ENCODE measurements at places on chromosomes 5 and 9.

- DNase-seq: no peak
Measured at GRCh38 chr9:120787933-120788332, 5.3 kb downstream of the FBXW2 start.

DNA sequence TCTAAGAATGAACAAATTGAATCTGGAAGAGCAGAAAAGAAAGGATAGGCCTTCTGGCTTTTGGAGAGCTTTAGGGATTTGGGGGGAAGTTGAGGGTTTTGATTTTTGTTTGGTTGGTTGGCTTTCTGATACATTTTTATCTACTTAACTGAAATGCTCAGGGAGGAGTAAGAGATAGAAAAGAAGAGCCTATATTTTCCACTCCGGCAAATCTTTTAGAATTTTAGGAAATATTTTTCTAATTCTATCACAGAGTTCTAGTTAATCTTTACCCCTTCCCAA lies 25.8 kb upstream of the FST start:
- DNase-seq: no peak

DNA sequence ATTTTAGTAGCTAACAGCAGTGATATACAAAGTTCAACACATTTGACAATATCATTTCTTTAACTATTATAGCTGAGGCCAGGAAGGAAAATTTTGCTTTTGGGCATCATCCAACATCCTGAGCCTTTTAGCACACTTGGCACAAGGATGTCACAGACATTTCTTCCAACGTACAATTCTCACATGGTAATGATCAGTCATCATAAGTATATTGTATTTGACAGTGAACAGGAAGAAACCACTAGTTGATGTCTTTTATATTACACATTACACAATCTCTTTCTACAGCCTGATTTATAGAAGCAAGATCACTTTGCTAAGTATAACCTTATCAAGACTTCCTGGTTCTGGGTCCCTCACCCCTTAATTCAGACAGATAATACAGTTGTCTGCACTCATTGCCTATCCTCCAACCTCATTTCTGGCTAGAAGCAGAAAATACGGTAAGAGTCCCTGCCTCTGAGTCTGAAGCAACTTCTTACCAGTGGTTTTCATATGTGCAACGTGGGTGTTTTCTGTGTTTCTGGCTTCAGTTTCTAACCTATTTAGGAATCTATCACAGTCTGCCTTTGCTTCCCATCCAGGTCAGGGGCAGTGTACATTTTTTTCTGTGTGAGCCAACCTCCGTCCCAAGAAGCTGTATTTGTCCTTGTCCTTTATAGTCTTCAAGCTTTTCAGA lies 167.8 kb downstream of the PAM start:
- no peak for DNase-seq

DNA sequence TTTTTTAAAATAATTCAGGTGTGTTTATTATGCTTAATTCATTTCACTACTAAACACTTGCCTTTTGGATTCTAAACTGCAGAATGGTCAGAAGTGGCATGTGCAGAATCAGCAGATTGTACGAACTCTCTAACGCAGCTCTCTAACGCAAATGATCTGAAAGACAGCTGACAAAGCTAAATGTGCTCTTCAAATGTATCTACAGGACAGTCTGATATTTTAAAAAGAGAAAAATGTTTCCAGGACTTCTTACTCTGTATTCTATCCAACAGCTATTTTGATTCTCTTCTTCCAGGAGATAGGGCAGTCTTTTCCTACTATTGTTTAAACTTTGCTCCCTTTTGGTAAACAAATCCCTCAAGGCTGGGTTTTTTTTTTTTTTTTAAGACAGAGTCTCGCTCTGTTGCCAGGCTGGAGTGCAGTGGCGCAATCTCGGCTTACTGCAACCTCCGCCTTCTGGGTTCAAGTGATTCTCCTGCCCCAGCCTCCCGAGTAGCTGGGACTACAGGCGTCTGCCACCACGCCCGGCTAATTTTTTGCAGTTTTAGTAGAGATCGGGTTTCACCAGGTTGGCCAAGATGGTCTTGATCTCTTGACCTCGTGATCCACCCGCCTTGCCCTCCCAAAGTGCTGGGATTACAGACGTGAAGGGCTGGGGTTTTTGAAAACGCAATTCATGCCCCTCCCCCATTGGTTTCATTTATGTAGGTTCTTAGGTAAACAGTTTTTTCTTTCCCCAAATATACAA lies 1.2 kb downstream of the NMRK1 start:
- DNase-seq: no peak

GRCh38 chr5:154743812-154744211 lies 11.4 kb upstream of the LARP1 start:
- no peak for DNase-seq

DNA sequence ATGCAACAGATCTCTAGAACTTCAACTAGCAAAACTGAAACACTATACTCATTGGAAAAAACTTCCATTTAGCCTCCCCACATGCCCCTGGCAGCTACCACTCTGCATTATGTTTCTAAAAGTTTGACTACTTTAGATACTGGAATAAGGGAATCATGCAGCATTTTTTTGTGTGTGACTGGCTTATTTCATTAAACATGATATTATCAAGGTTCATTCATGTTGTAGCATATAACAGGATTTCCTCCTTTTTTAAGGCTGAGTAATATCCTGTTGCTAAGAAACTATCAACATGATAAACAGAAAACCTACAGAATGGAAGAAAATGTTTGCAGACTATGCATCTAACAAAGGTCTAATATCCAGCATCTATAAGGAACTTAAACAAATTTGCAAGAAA lies 597.9 kb downstream of the DMRTA1 start:
- DNase-seq: no peak

DNA sequence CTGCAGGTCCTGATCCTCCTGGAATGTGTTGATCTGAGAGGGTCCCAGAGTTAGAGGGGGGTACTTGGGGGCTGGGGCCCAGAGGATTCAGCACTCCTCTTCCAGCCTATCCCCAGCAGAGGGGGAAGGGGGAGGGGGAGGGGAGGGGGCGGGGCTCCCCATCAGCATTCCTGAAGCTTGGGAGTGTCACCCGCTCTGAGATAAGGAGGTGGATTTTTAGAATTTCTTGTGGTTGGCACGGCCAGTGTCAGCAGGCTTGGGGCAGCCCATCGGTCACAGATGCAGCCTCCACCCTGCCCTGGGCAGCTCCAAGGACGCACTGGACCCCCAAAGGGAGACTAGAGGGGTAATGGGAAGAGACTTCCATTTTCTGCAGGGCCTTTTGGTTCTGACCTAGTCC lies 5.3 kb downstream of the FGF18 start:
- no peak for DNase-seq
